Fibroblast of the aortic adventitia (primary cell): ENCODE measurements at places on chromosomes 7 and 10.

GRCh38 chr7:118525020-118525419 lies 300.5 kb downstream of the ANKRD7 start:
- no peak for DNase-seq

DNA sequence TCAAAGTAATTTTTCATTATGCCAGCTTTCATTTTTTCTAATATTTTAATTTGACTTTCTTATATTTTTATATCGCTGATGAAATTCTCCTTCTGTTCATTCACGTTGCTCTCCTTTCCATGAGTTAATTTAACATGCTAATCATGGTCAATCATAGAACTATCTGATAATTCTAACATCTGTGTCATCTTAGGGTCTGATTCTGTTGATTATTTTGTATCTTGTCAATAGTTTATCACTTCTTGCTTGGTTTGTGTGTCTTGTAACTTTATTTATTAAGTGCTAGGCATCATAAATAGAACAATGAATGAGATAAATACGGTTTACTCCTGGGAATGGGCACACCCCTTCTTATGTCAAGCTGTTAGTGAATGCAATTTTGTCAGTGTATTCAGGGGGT lies 11.0 kb downstream of the TCERG1L start:
- no peak for DNase-seq

DNA sequence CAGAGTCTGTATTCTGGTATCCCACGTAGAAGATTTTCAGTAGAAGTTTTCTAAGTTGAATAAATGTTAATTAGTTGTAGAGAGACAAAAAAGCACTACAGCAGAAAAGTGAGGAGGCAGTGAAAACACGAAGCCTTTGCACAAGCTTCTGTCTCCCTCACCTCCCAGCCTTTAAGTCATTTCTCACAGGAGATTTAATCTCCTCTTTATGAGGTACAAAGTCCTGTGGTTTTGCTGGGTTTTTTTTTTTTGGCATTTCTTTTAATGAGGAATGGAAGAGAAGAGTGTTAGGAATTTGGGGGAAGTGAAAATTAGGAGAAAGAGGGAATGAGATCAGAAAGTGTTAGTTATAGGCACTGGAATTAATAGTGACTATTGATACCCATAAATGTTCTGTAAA lies 21.5 kb downstream of the SPAG6 start:
- DNase-seq = no peak

- peak; percentile 64 for DNase-seq
These were observed 18.1 kb upstream of the CAMK2G start for GRCh38 chr10:73892310-73893030.

DNA sequence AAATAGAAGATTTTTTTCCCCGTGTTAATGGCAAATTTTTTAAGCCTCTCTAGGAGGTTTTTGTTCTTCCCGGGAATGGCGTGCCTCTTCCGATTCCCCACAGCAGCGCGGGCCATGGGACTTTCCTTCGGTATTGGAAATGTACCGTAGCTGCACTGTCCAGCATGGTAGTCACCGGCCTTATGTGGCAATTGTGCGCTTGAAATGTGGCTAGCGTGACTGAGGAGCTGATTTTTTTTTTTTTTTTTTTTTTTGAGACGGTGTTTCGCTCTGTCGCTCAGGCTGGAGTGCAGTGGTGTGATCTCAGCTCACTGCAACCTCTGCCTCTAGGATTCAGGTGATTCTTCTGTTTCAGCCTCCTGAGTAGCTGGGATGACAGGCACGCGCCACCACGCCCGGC lies 938 bp upstream of the TCTN3 start:
- no peak for DNase-seq

- no peak for DNase-seq
These were observed 491.4 kb downstream of the DNAJB6 start for GRCh38 chr7:157828190-157828589.

- no peak for DNase-seq
These were observed 44.8 kb downstream of the CALML3 start for GRCh38 chr10:5569568-5569967.

DNA sequence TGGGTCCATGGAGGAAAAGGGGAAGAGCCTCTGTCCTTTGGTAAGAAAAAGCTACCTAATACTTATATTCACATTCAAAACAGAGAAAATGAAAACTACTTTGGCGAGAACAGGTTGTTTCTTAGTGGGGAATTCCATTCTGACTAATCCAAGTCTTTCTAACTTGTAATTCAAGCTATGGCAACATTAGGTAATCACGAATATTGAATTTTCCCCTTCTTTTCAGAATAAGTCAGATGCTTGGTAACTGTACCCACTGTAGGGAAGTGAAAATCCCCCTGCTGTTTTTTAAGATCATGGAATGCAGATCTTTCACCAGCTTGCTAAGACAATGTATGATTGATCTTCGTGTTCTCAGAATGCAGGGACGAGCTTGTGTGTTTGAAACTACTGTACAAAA lies 384.4 kb downstream of the TCERG1L start:
- no peak for DNase-seq

DNA sequence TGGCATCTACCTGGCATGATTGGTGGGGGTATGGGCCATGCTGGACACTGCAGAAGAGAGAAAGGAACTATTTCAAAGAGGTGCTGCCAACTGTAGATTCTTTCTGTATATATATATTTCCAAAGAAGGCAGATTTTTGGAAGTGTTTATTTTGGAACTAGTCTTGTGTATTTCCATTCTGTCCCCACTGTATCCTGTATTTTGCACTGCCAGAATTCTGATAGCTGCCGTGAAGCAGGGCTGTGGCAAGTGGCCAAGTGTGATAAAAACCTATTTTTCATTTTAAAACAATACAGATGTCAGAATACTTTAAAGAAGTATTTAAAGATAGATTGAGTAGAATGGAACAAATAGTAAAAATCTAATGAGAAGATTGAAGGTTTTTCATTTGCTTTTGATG lies 17.1 kb downstream of the MCU start:
- peak; percentile 96 for DNase-seq

DNA sequence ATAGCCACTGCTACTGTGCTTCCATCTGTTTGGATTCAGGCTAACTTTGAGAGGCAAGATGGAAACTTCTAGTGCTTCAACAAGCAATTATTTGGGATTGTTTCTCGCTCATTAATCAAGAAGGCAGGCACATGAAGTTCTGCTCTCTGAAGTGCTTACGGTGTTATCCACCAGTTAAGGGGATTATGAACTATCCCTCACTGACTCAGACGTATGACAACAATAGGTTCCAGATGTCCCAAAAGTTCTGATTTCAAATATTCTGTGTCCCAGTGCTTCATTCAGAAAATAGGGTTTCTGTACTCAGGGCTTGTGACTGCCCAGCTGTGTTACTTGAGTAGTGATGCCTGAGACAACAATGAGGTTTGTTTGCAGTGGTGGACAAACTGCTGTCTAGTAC lies 81.0 kb downstream of the HACD1 start:
- DNase-seq = no peak

DNA sequence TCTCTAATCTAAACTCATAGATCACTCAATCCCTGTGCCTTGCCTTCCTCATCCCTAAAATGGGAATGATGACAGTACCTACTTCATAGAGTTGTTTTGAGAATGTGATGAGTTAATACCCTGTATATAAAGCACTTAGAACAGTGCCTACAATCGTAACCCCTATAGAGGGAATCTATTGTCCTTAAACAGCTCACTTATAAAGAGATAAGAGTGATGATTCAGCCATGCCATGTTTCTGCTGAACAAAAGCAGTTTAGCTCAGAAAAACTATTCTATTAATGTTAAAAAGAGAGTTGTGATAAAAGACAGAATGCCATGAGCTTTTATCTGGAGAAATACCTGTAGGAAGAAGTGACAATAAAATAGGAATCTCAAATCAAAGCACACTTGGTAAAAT lies 63.6 kb downstream of the CUBN start:
- peak; percentile 48 for DNase-seq

DNA sequence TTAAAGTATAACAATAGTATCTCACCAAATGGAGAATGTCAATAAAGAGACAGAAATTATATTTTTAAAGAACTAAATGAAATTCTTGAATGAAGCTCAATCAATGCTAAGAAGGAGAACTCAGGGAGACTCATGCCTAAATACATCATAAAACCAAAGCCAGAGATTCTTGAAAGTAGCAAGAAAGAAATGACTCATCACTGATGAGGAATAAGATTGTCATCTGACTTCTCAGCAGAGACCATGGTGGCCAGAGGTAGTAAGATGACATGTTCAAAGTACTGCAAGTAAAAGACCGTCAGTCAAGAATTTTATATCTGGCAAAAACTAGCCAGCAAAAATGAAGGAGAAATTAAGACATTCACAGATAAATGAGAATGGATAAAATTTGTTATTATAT lies 399.0 kb downstream of the GRID1 start:
- no peak for DNase-seq

DNA sequence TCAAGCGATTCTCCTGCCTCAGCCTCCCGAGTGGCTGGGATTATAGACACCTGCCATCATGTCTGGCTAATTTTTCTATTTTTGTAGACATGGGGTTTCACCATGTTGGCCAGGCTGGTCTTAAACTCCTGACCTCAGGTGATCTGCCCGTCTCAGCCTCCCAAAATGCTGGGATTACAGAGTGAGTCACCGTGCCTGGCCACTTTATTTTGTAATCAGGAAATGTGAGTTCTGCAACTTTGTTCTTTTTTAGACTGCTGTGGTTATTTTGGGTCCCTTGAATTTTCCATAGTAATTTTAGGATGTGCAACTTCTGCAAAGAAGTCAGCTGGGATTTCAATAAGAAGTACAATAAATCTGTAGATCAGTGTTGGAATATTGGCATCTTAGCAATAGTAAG lies 96.8 kb downstream of the CYTH3 start:
- peak; percentile 76 for DNase-seq

DNA sequence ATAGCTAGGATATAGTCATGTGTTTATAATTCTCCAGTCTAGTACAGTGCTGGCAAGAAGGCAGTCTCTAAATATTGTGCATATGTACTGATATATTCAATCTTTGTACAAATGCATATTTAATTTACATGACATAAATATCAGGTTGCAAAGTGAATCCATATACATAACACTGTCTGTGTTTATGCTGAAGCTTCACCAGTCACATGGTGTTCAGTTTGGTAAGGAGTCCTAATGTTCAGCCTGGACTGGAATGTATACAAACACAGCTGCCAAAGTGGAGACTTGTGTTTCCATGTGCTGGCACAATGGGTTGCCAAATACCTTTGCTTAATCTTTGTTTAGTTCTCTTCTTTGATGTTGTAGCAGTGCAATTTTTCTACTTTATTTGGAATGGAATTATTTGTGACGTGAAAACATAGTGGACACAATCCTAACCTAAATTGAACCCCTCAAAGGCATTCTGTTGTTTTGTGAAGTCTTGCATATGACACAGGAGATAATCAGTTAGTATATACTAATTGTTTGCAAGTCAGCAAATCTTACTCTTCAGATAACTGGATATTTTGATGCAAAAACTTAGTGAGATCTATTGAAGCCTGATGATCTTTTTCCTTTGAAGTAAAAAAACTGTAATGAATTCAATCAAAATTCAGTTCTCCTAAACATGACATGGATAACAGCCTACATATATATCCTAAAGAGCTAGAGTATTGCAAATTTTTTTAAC lies 17.3 kb upstream of the ARL4A start:
- DNase-seq = peak; percentile 83
